ENCODE measurements at places on chromosomes 4 and X.
A peak's percentile ranks its signal among the peaks of the same experiment; 100 is the strongest.

- DNase-seq: no peak
Measured at GRCh38 chr4:175421506-175421905, 390.6 kb downstream of the GPM6A start.

GRCh38 chrX:136528645-136529315 lies 3.2 kb upstream of the VGLL1 start:
- DNase-seq: peak; percentile 9

- DNase-seq: no peak
Measured at GRCh38 chr4:3411676-3412075, 30.1 kb upstream of the HGFAC start.

DNA sequence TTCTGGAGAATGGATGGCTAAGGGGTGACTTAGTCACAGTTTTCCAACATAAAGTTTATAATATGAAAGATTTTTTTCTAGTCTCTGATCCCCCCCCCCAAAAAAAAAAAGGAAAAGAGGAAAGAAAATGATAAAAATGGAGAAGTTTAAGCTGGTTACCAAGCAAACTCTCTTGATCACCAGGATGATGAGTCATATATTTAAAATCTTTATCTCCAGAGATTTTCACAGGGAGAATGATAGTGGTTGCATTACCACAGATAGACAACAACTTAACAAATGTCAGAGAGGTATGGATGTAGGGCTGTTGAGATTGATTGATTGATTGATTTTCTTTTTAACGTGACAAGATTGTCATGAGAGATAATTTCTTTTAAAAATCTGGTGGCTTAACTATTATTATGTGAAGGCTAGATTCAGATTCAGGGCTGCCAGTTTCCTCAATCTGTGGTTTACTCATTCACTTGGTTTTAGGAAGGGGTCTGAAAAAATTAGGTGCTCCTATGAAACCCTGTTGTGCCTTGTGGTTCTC lies 13.3 kb upstream of the TEX13C start:
- no peak for DNase-seq

DNA sequence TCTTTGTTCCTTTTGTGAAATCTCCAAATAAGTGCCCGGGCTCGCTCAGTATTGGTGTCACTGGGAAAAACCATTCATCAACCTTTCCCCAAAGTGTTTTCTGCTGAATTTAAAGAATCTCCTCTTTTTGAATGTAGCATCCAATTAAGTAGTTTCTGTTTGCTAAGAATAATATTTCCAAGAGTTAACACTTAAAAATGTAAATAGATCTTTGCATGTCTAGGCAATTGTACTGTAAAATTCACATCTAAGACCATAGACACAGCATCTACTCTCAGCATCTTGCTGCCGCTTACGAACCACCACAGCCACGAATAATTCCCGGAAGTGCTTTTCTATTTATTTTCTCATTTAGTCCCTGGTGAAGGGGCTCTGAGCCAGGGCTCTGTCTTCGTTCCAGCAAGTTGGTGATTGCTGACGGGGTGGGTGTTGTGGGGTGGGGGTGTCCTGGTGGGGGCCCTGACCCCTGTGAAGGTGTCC lies 1.4 kb downstream of the NSG1 start:
- no peak for DNase-seq

GRCh38 chr4:153152501-153153338 lies 51.5 kb upstream of the TRIM2 start:
- no peak for DNase-seq

DNA sequence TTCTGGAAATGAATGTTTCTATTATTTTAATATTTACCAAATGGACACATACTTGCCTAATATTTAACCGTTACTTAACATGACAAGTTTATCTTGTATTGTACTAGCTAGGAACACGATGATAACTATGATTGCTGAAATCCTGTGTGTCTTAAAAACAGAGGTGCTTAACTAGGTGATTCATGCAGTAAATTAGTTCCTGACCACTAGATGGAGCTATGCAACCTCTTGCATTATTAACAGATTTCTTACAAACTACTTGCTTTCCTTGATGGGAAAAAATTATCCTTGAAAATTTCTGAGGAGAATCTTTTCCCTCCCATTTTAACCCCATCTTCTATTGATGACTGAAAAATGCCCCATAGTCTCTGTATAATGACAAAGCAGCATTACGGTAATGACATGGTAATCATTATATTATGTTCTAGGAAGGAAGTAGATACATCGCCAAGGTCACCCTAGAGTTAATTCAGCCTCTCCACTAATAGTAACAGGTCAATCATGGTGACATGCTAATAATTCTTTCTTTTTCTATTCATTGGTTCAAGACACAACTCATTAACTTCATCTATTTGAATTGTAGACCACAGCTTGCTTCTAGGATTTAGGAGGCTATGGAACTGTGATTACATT lies 844.2 kb downstream of the RAPGEF2 start:
- DNase-seq: peak; percentile 67

GRCh38 chr4:2095236-2096072 lies 36.3 kb downstream of the NAT8L start:
- DNase-seq: no peak

- DNase-seq: no peak
Measured at GRCh38 chr4:99483636-99484035, 27.2 kb upstream of the C4orf17 start.

- no peak for DNase-seq
Measured at GRCh38 chrX:101229170-101229569, 9.6 kb downstream of the DRP2 start.

- DNase-seq: no peak
Measured at GRCh38 chr4:6734165-6734786, 18.3 kb downstream of the BLOC1S4 start.

DNA sequence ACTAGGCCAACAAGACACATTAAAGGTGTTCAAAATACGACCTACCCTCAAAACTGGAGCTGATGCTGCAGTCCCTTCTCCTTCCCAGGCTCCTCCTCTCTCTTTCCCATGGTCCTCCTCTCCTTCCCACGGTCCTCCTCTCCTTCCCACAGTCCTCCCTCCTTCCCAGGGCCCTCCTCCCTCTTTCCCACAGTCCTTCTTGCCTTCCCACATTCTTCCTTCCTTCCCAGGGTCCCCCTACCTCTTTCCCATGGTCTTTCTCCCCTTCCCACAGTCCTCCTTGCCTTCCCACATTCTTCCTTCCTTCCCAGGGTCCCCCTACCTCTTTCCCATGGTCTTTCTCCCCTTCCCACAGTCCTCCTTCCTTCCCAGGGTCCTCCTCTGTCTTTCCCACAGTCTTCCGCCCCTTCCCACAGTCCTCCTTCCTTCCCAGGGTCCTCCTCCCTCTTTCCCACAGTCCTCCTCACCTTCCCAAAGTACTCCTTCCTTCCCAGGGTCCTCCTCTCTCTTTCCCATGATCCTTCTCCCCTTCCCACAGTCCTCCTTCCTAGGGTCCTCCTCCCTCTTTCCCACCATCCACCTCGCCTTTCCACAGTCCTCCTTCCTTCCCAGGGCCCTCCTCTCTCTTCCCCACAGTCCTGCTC lies 54.2 kb downstream of the SH3KBP1 start:
- no peak for DNase-seq

GRCh38 chrX:129939986-129940385 lies 34.0 kb downstream of the UTP14A start:
- DNase-seq: no peak

DNA sequence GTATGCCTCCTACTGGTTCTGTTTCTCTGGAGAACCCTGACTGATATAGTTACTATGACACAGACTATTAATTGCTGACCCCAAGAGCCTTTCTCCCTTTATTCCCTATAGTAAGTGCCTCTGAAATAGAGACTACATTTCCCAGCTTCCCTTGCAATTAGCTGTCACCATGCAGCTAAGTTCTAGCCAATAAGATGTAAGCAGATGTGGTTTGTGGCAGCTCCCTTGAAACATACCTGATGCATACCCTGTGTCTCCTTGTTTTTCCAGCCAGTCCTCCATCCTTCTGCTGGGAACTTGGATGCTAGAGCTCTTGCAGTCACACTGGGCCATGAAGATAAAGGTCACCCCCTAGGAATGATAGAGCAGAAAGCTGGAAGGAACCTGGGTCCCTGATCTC lies 9.7 kb upstream of the TMEM165 start:
- peak; percentile 43 for DNase-seq

GRCh38 chr4:40991908-40992307 lies 222.4 kb downstream of the APBB2 start:
- peak; percentile 88 for DNase-seq

GRCh38 chr4:7134737-7135388 lies 57.5 kb upstream of the SORCS2 start:
- DNase-seq: no peak

DNA sequence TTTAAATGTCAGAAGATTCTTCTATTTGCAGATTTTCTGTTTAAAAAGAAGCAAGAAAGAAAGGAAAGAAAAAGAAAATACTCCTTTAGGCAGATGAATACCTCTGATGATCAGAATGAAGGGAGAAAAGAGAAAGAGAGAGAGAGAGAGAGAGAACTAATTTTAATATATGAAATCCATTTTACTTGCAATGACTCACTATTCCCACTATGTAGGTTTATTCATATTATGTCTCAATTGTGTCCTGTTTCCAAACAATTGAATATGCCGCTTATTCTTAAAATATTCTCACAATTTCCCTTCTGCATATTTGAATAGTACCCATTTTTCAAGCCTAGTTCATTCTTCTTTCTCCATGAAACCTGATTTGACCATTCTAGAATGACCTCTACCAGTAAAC lies 11.7 kb downstream of the MEPE start:
- DNase-seq: no peak

GRCh38 chr4:144645631-144646522 lies at the start of gene HHIP:
Gene HHIP (plus strand): TSS chr4:144646156. CDS start chr4:144646676, 520 bp downstream.
- DNase-seq: no peak

DNA sequence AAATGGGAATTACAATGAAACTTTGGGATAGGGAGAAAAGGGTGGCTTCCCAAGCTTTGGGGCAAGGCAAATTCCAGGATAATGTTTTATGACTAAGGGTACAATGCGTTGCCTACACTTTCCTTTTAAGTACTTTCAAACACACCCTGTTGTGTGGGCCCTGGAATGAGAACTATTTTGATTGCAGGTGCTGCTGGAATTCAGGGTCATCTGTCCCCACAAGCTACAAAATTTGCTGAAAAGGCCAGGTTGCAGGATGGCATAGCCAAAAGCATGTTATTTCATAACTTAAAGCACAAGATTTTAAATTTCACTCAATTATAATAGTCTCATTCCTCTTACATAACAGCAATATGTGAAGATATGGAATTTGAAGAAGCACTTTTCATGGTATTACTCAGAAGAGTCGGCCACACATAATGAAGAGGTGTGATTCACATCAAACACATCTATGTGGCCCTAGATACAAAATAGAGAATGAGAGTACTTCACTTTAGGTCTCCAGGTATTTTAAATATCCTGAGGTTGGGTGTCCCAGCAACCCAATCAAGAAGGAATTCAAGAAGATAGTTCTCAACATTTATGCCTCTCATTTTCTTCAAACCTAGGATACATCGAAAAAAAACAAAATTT lies 89.3 kb downstream of the APBB2 start:
- no peak for DNase-seq
